EH (cell line): ENCODE measurements at places on chromosomes 12 and 14.

GRCh38 chr12:14427929-14428328 is 62.4 kb downstream of the ATF7IP start:
- no peak for DNase-seq

DNA sequence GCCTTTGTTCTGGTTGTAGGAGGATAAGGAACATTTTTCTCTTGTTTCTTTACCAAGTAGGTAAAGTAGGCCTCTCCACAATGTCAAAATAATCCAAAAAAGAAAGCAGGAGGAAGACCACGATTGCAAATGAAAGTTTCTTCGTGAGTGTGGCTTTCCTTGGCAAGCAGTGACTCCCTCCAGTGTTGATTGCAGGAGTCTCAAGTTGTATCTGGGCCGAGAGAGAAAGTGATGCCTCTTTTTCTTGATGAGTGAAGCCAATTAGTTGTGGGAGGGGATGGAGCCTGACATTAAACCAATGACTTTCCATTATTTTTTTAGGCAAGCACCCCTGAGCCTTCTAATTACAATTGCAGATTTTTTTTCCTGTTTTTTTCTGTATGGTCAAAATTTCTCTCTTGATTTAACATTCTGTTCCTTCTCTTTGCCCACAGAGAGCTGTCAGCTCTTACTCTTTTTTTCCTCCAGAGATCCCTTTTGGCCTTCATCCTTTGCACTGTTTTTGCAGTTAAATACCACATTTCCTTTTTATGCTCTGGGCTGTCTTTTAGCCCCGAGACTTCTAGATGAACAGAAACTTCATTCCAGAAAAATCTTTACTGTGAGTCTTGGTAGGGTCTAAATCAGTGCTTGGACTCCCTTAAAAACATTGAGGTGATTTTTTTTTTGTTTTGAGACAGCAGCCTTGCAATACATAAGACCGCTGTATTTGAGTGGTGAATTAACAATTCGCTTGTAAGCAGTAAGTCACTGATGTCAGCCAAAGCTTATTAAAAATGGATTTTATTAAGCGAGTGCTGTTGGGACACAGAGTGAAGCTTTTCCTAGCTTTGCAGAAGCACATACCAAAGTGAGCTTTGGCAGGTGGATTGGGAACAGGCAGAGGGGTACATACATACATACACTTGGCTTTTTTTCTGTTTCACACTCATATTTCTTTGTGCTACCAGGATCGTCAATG is 15.8 kb downstream of the FBXW8 start:
- no peak for DNase-seq

- DNase-seq: peak; percentile 92
These were observed 30.6 kb downstream of the VCPKMT start for GRCh38 chr14:50085570-50086320.

GRCh38 chr12:66191547-66192126 is 2.6 kb downstream of the IRAK3 start:
- no peak for DNase-seq

- no peak for DNase-seq
These were observed 12.2 kb downstream of the PYM1 start for GRCh38 chr12:55915482-55915859.

DNA sequence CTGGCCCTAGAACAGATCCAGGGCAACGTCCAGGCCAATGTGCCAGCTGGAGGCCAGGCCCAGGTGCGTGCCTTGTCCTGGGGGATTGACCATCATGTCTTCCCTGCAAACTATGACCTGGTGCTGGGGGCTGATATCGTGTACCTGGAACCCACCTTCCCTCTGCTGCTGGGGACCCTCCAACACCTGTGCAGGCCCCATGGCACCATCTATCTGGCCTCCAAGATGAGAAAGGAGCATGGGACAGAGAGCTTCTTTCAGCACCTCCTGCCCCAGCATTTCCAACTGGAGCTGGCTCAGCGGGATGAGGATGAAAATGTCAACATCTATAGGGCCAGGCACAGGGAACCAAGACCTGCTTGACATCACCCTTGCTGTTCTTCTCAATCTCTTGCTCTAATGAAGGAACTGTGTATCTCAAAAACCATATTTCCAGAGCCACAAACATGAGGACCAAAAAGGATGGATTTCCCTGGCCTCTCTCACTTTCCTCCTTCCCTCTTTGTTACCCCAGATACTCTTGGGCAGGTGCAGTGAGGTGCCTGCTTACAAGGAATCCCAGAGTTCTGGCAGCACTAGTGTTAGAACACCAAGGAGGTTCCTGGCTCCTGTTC is 2.2 kb upstream of the TSFM start:
- DNase-seq: no peak

DNA sequence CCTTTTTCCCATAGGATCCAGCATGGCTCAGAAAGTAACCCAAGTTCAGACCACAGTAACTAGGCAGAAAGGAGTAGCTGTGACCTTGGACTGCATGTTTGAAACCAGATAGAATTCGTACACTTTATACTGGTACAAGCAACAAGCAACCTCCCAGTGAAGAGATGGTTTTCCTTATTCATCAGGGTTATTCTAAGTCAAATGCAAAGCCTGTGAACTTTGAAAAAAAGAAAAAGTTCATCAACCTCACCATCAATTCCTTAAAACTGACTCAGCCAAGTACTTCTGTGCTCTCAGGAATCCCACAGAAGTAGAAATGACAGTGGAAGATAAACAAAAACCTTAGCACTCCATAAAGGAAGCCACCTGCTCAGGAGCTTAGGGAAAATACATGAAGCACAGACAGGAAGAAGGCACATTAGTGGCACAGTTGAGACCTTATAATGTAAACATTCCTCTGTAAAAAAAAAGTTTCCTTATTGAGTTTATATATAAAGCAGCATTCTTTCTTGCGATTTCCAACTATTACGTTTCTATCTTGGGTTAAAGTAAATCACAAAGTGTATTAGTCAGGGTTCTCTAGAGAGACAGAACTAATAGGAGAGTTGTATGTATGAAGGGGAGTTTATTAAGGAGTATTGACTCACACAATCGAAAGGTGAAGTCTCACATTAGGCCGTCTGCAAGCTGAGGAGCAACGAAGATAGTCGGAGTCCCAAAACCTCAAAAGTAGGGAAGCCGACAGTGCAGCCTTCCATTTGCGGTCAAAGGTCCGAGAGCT is 398.4 kb downstream of the DAD1 start:
- DNase-seq: peak; percentile 47

DNA sequence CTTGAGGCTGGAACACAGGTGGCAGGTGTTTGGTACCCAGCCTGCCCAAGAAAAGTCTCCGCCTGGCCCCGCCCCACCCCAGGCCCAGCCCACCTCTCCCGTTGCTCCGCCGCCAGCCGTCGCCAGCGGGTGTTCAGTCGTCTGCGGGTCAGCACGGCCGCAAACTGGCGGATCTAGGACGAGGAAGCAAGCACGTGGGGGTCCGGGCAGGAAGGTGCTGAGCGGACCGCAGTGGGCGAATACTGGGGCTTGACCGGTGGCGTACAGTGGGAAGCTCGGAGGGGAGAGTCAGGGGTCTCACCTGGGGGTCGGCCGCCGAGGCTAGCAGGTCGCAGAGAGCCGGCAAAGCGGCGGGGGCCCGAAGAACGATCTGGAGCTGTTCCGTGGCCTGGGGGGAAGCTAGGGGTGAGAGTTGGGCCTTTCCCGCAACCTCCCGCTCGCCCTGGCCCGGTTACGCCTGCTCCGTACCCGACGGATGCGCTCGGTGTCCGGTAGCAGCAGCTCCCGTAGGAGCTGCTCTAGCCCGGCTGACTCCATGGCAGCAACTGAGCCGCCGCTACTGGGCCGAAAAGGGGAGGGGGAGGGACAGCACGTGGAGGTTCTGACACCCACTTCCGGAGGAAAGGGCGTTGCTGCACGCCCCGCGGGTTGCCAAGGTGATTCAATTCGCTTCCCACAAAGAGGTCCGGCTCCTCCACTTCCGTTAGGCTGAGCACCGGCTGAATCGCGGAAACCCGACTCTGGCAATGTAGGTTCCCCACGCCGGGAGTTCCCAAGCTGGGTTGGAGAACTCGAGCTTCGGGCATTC is at the start of gene IPO4:
Gene IPO4 (minus strand): TSS at position 566 of the 808 bp plus-strand sequence. CDS start 29 bp downstream, at position 537.
- peak; percentile 98 for DNase-seq

GRCh38 chr12:132638541-132639408 is 20.2 kb downstream of the P2RX2 start:
- DNase-seq: peak; percentile 50

DNA sequence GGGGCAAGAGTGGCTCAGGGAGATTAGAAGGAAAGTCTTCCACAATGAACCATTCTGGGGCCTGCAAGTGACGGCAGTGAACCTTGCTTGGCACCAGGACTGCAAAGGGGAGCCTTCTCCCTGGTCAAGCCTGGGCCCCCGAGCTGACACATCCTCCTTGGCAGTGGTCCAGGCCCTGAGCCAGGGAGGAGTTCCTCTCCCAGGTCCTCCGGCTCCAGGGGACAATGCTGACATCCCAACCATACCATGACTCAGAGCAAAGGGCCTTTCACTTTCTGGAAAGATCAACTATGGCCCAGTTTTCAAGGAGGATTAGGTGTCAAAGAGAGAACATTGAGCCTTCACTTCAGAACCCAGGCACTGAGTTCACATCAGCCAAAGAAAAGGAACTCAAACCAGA is 756.5 kb upstream of the TBX3 start:
- DNase-seq: peak; percentile 91

DNA sequence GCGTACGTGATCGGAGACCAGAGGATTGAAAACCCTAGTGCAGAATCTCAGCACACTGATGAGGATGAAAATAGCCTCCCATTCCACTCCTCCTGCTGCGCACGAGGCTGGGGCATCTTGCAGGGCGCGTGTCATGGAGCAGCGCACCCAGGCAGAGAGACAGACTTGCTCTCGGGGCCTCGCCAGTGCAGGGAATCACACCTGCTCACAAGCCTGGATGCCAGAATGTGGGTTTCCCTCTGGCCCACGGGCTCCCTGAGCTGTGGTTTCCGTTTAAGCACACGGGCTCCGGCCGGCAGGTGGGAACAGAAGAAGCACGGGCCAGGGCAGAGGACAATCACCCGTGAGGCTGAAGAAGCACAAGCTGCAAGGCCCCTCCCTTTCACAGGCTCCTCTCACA is 2.0 kb downstream of the FGF6 start:
- DNase-seq: no peak

DNA sequence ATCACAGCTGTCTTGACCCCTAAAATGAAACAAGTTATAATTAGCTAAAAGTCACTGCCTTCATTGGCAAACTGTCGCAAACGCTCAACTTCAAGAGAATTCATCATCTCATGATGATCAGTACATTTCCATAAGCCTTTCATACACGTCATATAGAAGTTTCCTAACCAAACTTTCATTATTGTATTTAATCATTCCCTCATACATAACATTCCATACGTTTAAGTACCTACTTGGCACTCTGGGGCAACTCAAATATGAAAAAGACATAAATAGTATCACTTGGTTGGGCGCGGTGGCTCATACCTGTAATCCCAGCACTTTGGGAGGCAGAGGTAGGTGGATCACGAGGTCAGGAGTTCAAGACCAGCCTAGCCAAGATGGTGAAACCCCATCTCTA is 12.4 kb upstream of the PPP2R5E start:
- DNase-seq: no peak

DNA sequence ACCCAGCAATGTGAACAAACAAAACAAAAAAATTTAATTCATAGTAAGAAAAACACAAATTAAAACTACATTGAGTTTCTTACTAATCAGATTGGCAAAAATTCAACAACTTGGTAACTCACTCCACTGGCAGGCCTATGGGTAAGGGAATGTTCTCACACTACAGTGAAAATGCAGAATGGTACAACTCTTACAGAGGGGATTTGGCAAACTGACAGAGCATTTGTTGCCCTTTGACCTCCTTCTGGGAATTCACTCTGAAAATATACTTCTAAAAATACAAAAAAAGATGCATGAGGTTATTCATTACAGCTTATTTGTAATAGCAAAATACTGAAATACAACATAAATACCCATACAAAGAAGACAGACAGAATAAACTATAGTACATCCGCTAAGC is 32.8 kb downstream of the ABCD2 start:
- no peak for DNase-seq

DNA sequence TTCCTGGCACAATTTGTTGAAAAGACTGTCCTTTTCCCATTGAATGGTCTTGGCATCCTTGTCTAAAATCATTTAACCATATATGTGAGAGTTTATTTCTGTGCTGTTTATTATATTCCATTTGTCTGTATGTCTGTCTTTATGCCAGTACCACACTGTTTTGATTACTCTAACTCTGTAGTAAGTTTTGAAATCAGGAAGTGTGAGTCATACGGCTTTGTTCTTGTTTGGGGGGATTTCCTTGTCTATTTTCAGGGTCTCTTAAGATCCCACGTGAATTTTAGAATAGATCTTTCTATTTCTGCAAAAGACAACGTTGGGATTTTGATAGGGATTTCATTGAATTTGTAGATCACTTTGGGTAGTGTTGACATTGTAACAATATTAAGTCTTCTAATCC is 88.5 kb downstream of the MYRFL start:
- DNase-seq: no peak

GRCh38 chr14:68937471-68938270 is 41.4 kb downstream of the ACTN1 start:
- no peak for DNase-seq

DNA sequence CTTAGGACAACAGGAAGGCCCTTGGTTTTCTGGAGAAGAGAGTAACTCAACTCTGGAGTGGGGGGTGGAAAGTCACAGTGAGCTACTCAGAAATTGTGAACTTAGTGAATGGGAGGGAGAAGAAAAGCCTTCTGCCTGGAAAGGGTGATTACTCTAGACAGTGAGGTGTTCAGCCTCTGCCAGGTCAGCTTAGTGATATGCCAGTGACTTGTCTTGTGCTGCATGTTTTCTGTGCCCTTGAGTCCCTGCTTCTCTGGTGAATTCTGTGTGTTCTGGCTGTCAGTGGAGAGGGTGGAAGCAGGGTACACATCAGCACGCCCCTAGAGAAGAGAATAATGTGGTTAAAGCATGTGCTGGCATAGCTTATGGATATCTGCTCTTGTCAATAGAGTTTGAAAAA is 13.4 kb downstream of the ATP23 start:
- no peak for DNase-seq

DNA sequence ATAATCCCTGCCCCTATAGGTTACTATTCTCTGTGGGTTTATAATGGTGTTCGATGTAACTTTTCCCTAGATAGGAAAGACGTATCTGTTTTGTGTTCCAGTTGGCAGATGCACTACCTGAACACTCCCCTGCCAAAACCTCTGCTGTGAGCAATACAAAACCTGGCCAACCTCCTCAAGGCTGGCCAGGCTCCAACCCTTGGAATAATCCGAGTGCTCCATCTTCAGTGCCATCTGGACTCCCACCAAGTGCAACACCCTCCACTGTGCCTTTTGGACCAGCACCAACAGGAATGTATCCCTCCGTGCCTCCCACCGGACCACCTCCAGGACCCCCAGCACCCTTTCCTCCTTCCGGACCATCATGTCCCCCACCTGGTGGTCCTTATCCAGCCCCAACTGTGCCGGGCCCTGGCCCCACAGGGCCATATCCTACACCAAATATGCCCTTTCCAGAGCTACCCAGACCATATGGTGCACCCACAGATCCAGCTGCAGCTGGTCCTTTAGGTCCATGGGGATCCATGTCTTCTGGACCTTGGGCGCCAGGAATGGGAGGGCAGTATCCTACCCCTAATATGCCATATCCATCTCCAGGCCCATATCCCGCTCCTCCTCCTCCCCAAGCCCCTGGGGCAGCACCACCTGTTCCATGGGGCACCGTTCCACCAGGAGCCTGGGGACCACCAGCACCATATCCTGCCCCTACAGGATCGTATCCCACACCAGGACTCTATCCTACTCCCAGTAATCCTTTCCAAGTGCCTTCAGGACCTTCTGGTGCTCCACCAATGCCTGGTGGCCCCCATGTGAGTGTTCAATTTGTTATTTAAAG is 11.3 kb downstream of the MAPK1IP1L start:
- DNase-seq: no peak
